Hepatic stellate cell (primary cell): ENCODE measurements at places on chromosomes 1 and 21.
A peak's percentile ranks its signal among the peaks of the same experiment; 100 is the strongest.

GRCh38 chr21:34692458-34693020 is 23.7 kb downstream of the CLIC6 start:
- no peak for DNase-seq

- no peak for DNase-seq
Measured at GRCh38 chr1:61338899-61339298, 256.5 kb downstream of the NFIA start.

- DNase-seq: no peak
Measured at GRCh38 chr21:34135330-34135729, 62.0 kb downstream of the MRPS6 start.

DNA sequence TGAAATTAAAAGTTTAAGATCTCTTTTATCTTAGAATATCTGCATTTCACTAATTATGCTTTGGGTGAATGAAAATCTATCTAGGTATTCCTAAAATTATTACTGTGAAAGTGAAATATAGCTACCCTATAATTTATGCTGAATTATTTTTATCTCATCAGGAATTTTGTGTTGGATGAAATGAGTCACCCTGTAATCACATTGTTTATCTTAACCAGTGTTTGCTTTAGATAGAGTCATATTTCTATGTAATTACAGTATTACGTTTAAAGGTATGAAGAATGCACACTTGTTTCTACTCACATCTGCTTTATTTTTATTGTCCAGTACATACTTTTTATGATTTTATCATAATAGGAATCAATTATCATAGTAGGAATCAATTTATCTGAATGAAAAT is 249.2 kb downstream of the NCAM2 start:
- peak; percentile 2 for DNase-seq

- DNase-seq: peak; percentile 75
Measured at GRCh38 chr21:33871171-33871570, 44.4 kb downstream of the ATP5PO start.

DNA sequence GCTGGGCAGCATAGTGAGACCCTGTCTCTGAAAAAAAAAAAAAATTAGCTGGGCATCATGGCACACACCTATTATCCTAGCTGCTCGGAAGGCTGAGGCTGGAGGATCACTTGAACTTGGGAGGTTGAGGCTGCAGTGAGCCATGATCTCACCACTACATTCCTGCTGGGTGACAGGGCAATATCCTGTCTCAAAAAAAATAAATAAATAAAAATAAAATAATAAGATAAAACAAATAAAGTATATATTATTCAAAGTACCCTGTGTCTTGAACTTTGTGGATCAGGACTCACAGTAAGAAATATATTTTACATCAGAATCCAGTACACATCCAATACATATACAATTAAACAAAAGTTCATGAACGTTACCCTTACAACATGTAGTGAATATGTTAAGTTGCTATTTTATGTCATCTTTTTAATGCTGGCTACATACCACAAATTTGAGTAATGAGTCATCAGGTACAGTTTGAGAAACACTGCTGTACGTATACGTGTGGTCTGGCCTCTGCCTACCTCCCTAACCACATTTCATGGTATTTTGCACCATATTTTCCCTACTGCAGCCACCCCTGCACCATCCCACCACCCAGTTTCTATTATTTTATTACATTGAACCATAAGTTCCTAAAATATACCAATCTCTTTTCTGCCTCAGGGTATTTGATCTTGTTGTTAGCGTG is 4.4 kb downstream of the NME7 start:
- DNase-seq: peak; percentile 34

- no peak for DNase-seq
Measured at GRCh38 chr1:238293075-238293474, 402.4 kb upstream of the ZP4 start.

- no peak for DNase-seq
Measured at GRCh38 chr1:245019910-245020486, 134.8 kb upstream of the KIF26B start.

DNA sequence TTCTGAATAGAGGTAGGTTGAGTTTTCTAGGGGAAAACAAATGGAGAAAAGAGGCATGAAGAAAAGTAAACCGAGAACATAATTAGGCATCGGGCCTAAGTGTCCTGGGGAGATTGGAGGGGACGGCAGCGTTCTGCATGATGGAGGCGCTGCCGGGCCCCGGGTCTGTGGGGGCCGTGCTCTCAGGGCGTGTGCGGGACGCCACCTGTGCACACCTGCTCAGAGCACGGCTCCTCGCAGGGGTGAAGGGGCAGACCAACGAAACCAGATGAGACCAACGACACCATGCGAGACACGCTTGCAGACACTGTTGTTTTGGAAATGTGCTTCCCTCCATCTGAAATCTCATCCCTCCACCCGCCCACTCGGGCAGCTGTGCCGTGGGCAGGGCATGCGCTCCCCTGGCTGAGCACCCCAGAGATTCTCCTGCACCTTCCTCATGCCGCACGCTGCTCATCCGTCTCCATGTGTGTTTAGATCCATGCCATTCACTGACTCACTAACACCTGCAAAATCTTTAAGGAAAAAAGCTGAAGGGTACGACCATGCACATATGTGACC is 28.2 kb upstream of the TRAPPC10 start:
- no peak for DNase-seq

DNA sequence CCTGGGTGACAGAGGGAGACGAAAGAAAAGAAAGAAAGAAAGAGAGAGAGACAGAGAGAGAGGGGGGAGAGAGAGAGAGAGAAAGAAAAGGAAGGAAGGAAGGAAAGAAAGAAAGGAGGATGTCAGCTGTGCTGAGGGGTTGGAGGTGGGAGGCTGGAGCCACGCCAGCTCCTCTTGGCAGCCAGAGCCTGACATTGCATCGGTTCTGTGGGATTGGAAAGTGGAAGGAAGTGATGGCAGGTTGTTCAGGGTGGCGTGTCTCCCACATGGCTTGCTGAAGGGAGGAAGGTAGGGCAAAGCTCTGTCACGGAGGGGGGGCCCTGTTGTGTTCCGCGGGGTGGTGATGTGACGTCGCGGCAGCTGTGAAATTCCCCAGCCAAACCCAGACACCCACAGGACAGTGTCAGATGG is 30.7 kb downstream of the EIF2D start:
- no peak for DNase-seq
